ENCODE measurements at places on chromosomes 13 and 19.

GRCh38 chr19:2325281-2326046 is 2.9 kb downstream of the LSM7 start:
- DNase-seq = no peak

DNA sequence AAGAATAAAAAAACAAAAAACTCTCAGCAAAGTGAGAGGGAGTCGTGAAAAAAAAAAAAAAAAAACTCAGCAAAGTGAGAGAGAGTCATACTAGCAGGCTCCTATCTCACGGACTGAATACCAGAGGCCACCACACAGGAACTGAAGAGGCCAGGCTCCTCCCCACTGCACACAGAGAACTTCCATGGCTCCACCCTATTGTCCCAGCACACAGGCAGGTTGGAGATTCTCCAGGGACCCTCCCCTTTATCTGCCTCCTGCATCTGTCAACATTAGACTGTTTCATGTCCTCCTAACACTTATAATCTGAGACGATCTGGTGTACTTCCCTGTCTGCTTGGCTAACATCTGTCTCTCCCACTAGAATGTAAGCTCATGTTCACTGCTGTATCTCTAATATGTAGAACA is 37.0 kb upstream of the FARP1 start:
- DNase-seq = no peak

DNA sequence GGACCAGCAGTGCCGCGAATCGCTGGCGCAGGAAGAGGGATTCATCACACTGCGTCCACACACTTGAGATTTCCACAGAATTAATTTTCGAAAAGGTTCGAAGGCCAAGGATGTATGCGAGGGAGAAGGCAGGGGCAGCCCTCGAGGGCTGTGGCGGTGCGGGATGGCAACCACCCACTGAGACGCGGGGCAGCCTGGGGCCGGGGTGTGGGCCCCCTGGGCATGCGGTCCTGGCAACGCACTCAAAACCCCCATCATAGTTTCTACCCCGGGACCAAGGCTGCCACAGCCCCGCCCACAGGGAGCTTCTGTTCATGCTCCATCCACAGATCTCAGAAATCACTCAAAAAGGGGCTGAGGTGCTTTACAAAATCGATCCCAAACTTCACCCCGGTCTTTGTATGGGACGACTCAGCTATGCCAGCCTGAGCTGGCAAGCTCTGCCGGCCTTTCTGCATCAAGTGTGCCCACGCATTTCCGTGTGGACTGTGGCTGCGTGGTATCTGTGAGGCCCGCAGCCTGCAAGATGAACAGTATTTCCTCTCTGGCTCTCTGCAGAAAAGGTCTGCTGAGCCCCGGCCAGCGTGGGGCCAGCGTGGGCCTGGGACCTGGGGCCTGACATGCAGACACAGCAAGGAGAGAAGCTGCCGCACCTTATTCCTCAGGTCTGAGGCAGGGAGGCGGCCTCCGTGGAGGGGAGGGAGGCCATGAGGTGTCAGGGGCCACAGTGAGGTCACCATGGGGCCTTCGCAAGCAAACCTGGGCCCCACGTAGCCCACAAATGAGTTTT is 19.2 kb downstream of the ZNF787 start:
- DNase-seq = no peak

- no peak for DNase-seq
Measured at GRCh38 chr13:51223560-51224270, 1.5 kb downstream of the FAM124A start.

DNA sequence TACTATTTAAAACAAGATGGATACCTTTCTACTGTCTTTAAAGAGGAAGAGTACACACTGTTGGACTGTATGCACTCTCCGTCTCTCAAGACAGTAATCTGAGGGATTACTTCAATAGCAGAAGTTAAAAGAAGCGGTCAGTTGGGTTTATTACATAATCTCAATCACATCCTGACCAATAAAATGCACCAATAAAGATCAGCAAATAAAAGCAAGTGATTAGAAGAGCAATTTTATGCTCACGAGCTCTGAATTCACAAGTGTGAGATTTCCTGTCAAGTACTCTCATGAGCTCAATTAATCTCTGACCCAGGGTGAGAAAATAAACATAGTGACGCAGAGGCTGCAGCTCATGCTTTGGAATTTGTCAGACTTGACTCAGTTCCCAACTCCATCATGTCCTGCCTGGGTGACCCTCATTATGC is 12.2 kb downstream of the ABCC4 start:
- DNase-seq = no peak

DNA sequence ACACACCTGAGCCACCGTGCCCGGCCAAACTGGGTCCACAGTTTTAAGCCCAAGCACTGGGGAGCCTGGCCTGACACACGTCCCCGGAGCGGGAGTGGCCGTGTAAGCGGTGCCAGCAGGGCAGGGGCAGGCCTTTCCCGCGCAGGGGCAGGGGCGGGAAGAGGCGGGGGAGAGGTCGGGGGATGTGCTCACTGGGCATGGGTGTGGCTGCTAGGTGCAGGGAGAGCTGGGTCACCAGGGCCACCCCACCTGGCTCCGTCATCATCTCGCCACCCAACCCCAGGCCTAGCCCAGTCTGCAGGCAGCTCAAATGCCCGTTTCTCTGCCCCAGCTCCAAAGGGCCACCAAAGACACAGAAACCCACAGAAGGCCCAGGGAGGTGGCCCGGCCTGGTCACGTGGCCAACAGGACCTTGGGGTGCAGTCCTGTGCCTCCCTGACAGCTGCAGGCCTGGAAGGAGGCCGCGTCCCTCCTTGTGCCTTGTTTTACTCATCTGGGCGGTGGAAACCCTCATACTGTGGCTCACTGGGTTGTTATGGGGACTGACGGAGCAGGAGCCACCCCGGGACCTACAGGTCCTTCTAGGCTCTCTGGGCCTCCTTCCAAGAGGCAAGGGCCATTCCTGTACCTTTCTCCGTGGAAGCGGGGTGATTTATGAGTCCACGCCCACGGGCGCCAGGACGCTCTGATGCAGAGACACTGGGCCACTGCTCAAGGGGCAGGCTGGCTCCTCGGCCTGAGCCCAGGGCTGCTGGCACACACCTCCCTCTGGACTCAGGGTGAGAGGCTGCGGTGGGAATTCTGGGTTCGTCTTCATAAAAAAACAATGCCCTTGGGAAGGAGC is 27.7 kb downstream of the MAP2K2 start:
- no peak for DNase-seq

DNA sequence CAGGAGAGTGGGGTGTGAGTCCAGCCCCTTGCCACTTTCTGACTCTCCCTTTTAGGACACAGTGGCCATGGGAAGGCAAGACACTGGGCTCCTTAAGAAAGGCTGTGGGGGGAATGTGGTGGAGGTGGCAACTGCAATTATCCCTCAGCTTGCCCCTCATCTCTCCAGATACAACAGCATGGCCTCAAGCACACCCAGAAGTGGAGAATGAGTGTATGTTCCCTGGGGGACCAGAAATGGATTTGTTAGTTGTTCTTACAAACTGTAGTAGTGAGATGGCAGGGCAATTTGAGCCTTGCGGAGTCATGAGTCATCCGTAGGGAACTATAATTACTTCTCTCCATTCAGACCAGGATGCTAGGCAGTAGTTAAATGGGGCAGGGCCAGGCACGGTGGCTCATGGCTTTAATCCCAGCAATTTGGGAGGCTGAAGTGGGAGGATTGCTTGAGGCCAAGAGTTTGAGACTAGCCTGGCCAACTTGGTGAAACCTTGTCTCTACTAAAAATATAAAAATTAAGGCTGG is 25.6 kb upstream of the CXCL17 start:
- DNase-seq = no peak

GRCh38 chr13:73984949-73985691 is 149.1 kb downstream of the KLF12 start:
- DNase-seq = no peak

GRCh38 chr13:38624822-38625221 is 62.1 kb upstream of the FREM2 start:
- DNase-seq = no peak

GRCh38 chr19:34686455-34686854 is 9.0 kb downstream of the ZNF302 start:
- no peak for DNase-seq

DNA sequence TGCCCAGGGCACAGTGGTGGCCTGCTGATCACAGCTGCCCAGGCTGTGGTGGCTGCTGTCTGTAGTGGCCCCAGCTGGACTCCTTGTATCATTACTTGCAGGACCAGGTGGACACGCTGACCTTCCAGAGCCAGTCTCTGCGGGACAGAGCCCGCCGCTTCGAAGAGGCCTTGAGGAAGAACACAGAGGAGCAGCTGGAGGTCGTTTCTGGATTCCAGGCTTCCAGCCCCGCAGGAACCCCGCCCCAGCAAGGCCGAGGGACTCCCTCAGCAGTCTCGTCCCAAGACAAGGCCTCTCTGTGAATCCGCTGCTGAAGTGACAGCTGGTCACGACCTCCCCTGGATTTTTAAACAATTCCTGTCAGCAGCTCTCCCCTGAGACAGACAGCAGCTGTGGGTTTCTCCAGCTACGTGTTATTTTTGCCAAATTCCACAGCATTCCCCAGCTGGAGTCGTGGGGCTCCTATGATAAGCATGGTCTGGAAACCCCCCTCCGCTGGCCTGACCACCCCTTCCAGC is 98.3 kb downstream of the SLC7A1 start:
- DNase-seq = peak; percentile 55

- DNase-seq = peak; percentile 81
Measured at GRCh38 chr13:43546816-43547215, 240.0 kb downstream of the ENOX1 start.

DNA sequence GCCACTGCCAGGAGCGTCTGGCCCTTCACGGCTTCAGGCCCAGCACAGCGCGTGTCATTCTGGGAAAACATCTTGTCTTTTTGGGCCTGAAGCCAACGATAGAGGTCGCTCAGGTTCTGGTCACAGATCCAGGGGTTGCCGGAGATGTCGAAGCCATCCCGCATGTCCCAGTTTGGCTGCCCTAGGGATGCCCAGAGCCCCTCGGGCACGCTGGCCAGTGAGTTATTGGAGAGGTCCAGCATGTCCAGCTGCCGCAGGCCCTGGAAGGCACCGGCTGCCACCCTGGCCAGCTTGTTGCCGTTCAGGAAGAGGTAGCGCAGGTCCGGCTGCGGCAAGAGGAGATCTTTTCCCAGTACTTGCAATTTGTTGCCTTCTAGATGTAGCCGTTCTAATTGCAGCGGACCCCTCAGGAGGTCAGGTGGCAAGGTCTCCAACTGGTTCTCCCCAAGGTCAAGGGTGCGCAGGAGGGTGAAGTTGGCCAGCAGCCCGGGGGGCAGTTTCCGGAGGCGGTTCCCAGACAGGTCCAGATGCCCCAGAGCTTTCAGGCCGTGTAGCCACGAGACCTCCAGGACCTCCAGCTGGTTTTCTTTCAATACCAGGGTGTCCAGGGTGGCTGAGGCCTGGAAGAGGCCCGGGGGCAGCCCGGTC is 1.8 kb downstream of the LRG1 start:
- DNase-seq = peak; percentile 33

GRCh38 chr13:102968572-102969228 is 97.5 kb downstream of the SLC10A2 start:
- no peak for DNase-seq

- DNase-seq = no peak
Measured at GRCh38 chr13:77720988-77721387, 23.5 kb downstream of the SLAIN1 start.

DNA sequence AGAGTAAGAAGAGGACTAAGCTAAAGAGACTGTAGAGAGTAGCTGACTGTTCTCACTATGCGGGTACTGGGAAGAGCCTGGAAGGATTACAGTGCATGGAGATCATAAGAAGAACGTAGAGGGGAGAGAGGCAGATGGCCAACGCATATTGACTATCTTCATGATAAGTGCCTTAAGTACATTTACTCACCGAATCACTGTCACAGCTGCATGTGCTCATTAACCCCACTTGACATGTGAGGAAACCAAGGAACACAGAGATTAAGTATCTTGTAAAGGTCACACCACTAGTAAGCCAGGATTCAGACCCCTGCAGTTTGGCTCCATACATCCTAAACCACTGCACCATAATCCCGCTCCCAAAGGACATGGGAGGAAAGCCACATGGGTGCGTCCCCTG is 34.1 kb downstream of the SMAD9 start:
- no peak for DNase-seq

DNA sequence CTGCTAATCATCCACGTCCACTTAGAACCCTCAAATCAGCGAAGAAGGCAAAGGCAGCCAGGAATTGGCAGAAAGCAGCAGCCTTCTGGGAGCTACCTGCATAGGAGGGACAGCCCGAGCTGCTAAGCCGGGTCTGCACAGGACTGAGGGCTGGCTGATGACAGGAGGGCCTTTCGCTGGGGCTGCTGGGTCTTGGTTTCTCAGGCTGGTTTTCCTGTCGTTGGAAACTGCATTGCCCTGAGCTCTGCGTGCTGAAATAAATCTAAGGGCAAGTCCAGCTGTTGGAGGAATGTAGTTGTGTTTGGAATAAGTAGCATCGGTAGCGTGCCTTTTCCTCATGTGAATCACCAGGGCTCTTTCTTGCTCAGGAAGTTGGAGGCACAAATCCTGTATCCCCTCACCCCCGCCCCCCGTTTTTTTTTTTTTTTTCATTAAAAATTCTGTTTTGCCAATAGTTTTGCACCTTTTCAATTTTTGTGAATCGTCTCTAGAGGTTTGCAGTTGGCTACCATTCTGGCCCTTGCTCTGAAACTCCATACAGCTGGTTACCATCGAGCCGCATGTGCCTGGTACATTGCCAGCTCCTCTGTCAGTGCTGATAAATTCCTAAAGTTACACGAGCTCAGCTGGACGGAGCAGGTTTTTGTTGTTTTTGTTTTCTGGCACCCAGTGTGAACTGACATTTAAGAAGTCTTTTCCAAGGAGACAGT is 193.9 kb upstream of the RNF113B start:
- no peak for DNase-seq

- no peak for DNase-seq
Measured at GRCh38 chr13:107376341-107377125, 808.6 kb upstream of the ARGLU1 start.

- no peak for DNase-seq
Measured at GRCh38 chr13:113732176-113732960, 26.7 kb upstream of the TMEM255B start.

GRCh38 chr13:33008946-33009722 is 7.1 kb upstream of the KL start:
- no peak for DNase-seq

GRCh38 chr13:22812793-22813192 is 368.0 kb upstream of the SGCG start:
- no peak for DNase-seq

- peak; percentile 89 for DNase-seq
Measured at GRCh38 chr19:35030257-35031071, at the start of gene SCN1B. Gene SCN1B, plus strand, starts transcription at chr19:35030470. Its CDS starts 351 bp downstream, at chr19:35030821.

- DNase-seq = peak; percentile 42
Measured at GRCh38 chr13:70960841-70961443, 852.7 kb upstream of the KLHL1 start.

DNA sequence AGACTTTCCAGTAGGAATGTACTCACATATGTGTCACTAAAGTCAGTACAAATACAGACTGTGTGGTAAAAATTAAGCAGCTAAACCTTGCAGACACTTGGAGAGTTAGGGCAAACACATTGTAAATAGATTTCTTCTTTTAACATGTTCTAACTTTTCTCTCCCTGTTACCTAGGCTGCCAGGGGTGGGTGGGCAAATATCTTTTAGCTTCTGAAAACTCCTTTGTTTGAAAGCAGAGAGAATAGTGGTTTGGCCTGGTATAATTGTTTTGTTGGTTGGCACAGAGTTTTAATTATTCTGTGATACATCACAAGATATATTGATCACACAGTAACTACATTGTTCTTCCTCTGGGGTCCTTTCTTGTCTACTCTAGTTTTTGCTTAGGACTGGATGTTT is 289.8 kb upstream of the DACH1 start:
- no peak for DNase-seq

- DNase-seq = no peak
Measured at GRCh38 chr19:18309525-18310064, 13.3 kb downstream of the LSM4 start.

- no peak for DNase-seq
Measured at GRCh38 chr13:35712907-35713761, 236.6 kb upstream of the MAB21L1 start.
